Psoas muscle (tissue), 8 donors: ENCODE measurements at places on chromosomes 16 and 17. TPM values are rescaled to one million over a fixed set of nuclear protein-coding genes. Genes with fewer than 3 reads are reported as not detected.

The ABCA6 gene
- total RNA-seq: 6.8 TPM

The LAT gene
- 1.6 TPM for total RNA-seq

The CACNG1 gene
- 43.0 TPM for total RNA-seq

The SCNN1G gene
- total RNA-seq: not detected

The TOM1L2 gene
- total RNA-seq: 87.5 TPM

The HSD17B1 gene
- 0.86 TPM for total RNA-seq

The MT4 gene
- not detected for total RNA-seq

DNA sequence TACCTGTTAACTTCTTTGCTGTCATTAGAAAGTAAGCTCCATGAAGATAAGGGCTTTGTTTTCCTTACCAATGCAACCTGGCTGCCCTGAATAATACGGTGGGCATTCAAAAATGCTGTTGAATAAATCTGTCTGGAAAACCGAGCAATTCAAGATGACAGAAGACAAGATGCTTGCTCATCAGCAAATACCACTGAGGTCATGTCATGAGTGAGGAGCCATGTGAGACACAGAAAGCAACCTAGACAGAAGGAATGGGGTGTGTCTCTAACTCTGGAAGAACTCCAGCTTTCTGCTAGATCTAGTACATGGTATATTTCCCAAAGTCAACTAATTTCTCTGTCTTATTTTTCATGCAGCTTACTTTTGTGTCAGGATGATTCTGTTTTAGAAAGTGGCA, 64.2 kb downstream of the STH start:
- no peak for DNase-seq

DNA sequence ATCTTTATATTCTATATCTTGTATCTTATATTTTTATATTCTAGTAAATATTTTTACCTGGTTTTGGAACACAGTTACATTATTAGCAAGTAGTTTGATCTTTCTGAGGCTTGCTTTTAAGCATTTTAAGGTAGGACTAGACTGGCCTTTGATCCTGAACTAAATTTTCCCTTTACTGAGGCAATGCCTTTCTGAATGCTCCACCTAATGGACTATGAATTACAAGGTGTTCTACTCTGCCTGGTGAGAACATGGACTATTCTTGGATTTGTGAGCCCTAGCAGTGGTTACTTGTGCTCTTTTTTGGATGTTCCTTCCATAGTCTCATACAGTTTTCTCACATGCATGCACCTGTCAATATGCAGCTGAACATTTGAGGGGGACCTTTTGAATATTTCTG, 32.5 kb upstream of the SMIM36 start:
- no peak for DNase-seq

DNA sequence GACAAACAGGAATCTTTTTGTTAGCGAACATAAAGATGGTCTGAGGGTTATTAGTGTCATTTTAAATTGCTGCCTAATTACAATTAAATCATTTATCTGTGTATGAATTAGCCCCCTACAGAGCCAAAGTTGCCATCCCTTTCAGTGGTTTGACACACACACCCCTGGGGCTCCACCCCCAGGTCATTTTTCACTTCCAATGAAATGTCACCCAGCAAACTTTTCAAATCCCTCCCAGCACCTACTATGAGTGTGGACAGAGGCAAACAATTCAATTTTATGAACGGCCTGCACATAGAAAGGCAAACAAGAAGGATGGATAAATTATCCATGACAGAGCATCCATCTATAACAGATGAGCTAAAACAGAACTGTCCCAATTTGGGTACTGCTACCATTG, 2.4 kb downstream of the MYH10 start:
- no peak for DNase-seq

- no peak for DNase-seq
Measured at GRCh38 chr17:9880582-9880999, 24.5 kb downstream of the RCVRN start.

DNA sequence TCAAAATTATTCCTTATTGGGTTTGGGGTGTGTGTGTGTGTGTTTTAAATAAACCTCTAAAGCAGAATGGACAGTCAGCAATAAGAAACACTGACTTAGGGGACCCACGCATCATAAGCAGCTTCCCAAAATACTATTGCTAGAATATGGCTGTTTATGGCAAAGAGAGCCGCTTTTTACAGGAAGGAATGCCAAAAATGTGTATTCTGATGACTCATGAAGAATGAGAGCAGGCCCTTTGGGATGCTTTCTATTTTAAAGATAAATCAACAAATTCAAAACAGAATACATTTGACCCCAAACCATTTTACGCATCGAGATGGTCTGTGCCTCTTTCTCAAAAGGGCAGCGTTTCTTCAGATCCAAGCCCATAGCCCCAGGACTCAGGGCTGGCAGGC, 37.5 kb downstream of the ARHGAP17 start:
- no peak for DNase-seq

DNA sequence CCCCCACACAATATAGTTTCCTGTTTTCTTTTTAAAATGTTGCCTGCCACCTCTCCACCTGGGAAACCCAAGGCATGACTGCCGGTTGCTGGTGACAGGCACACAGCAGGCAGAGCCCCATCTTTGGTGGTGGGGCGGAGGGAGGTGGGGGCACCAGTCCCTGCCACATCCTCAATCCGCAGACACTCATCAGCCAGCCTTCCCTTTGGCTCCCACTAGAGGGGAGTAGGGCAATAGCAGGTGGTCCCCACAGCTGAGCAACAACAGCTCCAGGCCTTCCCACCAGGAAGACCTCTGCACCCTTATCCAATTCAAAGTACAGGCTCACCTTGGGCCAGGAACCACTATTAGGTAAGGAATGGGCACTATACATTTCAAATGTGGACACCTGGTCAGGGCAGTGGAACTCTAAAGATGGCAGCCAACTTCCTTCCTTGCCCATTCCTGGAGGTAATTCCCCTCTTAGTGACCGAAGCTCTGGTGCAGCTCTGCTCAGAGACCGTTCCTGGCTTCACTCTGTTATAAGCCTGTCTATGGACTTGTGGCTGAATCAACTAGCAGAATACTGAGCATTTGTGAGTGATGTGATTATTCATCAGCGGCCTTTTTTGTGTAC, 13.9 kb downstream of the RECQL5 start:
- no peak for DNase-seq

GRCh38 chr16:27108051-27108770, 41.5 kb downstream of the C16orf82 start:
- no peak for DNase-seq

GRCh38 chr16:74892574-74893461, 92.1 kb downstream of the WDR59 start:
- no peak for DNase-seq

DNA sequence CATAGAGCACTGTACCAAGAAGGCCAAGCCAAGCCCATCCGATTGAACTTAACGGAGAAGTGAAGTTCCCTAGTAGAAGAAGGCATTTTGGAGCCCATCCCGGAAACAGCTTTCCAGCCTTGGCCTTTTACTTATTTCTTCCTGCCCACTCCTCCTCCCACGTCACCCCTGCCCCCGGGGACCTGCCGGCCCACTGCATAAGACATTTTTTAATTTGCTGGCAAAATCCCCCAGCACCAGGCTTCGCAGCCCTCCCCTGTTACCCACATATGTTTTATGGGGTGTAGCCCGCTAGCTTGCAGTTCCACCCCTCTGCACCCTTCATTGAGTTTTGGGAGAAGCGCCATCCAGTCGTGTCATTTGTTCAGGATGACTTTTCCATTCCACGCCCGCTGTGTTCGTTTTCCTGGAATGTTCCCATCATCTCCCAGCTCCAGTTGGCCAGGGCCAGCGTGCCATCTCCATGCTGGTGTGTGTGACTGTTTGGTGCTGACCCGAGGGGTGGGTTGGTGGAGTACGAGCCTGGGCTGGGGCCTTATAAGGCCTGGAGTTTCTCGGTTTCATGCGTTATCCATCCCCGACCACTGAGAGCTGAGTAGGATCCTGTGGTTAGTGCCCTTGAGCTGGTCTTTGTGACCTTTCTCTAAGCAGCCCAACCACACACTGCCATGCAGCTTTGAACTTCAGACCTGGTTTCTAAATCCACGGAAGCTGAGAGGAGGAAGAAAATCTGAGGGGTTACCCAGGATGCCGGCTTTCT, 20.0 kb upstream of the TBX2 start:
- DNase-seq: no peak

GRCh38 chr16:58196898-58197313, 1.0 kb downstream of the CSNK2A2 start:
- DNase-seq: no peak

DNA sequence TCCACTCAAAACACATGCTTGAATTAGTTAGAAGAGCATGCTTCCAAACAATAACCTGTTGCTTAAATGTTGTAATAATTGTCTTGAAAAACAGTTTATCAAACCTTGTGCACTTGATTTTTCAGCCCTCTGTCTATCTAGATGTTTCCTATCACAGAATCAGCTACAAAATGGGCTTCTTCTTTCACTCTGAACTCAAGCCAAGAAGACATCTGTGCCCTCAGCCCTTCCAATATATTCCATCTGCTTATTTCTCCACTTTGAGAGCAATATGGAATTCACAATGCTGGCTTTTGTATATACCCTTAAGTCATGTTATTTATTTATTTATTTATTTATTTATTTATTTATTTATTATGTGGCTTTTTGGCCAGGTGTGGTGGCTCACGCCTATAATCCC, 234.2 kb downstream of the TOX3 start:
- DNase-seq: no peak
